ENCODE measurements at places on chromosomes 3 and 15.

- DNase-seq, result no peak
Observed at GRCh38 chr3:18703798-18704197, 278.7 kb upstream of the SATB1 start.

DNA sequence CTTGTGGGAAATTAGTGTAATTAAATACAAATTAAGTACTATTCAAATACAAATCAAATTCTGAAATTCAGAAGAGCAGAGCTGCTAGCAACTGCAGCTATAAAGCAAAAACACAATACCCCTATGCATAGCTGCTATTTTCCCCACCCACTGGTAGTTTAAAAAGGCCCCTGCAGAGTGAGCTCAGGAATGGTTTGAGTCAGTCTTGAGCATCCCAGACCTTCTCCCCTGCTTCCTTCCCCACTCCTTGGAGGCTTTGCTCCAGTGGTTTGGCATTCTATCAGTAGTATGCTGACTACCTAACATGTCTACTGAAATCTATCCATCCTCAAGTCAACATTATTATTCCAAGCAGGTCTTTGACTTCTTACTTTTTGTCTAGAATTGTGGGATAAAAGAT lies 53.0 kb downstream of the EFHB start:
- no peak for DNase-seq

DNA sequence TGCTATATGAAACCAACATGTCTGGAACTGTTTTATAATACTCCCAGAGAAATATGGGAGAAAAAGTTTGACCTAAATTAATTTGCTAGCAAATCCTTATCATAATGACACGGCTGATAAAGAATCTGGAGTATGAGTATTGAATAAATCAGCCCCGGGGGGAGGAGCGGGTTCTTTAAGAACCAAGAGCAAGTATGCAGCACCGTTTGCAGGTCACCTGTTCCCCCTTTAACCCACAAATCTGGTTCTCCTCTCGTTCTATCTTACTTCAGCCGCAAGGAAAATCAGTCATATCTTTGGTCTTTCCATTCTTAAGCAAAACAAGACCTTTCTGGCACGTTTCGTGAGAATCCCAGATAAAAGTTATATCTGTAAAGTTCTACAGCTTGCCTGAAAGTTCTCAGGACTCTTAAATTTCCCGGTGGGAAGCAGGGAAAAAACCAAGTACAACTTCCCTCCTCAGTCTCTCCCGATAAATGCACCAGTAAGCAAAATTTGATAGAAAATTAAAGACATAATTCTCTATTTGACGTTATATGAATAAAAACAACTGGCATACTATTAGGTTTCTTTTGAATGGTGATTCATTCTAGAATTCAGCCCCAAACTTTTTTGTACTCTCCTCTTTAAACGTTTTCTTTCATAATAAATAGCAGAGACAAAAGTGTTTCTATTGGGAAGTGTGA lies 348.6 kb downstream of the ZBBX start:
- no peak for DNase-seq

- DNase-seq, result no peak
Observed at GRCh38 chr3:243356-243725, 46.8 kb downstream of the CHL1 start.

DNA sequence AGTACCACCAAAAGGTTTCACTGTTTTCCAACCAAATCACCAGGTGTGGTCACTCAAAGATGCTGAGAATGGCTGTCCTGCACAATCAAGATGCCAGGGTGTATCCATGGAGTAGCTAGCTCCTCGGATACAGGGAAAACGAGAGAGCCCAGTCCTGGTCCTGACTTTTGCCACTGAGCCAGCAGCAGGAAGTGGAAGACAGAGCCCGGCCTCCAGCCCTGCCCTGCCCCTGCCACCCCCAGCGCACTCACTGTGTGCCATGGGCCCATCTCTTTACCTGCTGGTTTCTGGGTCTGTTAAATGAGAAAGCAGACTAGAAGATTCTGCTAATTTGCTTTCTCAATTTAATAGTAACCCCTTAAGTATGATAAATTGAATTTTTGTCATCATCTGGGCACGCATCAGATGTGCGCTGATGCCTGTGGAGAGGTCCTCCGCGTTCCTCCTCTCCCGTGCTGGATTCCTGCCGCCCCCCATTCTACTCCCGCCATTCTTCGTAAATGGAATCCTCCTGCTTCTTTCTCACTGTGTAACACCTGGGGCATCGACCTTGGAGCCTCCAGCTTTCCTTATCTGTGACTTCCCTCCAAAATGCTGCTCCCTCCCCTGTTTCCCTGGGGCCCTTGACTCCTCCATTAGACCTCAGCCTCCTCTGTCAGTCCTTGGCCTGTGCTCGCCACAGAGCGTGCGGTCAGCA lies 18.0 kb downstream of the TNFAIP8L3 start:
- DNase-seq, result no peak

DNA sequence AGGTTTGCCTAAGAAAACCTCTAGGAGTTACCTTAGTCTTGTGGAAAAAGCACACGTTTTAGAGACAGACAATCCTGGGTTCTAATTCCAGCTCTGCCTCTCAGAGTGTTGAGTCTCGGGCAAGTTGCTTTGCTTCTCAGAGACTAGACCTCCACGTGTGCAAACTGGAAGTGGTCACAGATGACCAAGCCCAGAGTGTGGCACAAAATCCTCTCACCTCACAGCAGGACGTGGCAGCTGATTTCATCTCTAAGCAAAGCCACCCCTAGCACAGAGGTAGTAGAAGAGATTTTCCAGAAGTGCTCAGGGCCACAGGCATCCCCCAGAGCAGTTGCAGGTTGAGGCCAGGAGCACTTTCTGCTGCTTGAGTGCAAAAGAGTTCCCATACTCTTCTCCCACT lies 79.2 kb downstream of the CD47 start:
- no peak for DNase-seq

DNA sequence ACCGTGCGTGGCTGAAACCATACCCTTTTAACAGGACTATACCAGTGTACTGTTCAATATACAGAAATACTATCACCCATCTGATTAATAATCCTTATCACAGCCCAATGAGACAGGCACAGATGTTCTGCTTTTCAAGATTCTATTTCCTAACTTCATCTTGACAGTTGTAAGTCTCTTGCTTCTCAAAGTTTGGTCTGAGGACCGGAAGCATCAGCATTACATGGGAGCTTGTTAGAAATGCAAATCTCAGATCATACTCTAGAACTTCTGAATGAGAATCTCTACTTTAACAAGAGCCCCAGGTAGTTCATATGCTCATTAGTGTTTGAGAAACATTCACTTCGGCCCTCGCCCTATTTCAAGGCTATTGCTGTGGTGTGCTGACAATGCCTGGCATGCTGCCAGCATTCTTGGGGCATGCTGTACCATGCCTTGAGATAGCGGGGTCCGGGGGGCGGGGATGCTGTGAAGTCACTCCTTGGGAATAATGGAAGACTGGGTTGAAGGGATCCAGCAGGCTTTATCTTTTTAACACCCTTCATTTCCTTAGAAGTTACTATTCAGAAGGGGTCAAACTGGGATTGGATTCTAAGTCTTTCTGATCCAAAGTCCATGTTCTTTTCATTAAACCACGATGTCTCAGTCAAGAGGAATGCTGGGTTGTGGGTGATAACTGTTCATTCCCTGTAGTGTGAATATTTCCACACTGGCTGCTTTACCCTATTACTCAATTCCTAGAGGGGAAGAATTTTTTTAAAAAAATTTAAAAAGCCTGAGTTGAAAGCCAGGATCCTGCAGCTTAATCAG lies 194.7 kb downstream of the LPP start:
- no peak for DNase-seq

DNA sequence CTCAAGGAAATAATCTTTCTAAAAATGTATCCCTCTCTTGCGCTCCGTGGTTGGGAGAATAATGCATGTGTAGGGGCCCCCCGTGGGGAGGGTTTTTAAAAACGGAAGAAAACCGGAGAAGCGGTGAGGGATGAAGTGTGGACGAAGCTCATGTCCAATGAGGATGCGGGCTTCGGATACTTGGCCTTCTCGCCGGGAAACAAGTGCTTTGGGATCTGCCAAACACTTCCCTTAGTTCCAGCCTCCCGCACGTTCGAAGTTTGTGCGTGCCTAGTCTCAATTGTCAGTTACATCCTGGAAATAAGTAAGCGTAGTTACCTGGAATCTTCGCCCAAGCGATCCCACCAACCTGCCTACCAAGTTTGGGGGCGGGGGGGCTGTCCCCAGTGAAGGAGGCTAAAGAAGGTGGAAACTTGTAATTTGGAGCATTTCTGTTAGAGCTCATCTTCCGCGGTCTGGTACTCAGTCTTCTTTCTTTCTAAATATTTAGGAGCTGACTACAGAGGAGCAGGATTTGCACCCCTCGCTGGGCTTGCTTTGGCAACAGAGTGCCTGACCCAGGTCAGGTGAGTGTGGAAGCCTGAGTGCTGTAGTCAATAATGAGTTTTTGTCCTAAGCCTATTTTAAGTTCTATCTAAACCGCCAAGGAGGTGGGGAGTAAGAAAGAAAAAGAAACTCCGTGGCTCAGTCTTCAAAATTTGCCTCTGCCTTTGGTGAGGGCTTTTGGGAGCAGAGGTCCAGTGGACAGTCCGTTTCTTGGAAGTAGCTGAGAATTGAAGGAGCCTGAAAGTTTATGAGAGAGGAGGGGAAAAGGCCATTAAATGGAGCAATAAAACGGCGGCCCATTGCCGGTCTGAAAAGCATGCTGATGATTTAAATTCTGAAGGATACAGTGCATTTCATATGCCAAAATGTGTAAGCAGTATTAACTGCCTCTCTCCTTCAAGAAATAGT lies 1.1 kb downstream of the ITPR1 start:
- no peak for DNase-seq

DNA sequence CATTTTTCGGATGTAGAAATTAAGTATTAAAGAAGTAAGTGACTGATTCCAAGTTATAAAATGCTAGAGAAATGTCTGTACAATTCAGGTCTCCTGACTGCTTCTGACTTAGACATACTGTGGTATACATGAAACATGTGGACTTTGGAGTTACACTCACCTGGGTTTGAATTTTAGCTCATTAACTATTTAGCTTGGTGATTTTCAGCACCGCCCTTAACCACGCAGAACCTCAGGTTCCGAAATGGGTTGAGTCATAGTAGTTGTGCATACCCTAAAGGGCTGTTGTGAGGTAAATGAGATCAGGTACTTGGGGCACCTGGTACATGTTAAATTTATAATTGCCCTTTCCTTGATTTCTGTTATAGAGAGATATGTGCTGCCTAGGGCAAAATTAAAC lies 32.9 kb upstream of the UTS2B start:
- no peak for DNase-seq

GRCh38 chr15:101108791-101109190 lies 143.1 kb downstream of the CHSY1 start:
- DNase-seq, result no peak

DNA sequence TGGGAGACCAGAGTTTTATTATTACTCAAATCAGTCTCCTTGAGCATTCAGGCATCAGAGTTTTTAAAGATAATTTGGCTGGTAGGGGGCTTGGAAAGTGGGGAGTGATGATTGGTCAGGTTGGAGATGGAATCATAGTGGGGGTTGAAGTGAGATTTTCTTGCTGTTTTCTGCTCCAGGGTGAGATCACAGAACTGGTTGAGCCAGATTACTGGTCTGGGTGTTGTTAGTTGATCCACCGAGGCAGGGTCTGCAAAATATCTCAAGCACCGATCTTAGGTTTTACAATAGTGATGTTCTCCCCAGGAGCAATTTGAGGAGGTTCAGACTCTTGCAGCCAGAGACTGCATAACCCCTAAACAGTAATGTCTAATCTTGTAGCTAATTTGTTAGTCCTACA lies 141.0 kb downstream of the OTOL1 start:
- no peak for DNase-seq

GRCh38 chr3:188689101-188689574 lies 482.6 kb upstream of the TPRG1 start:
- no peak for DNase-seq

- peak; percentile 12 for DNase-seq
Observed at GRCh38 chr15:55789066-55789660, 46.2 kb upstream of the PRTG start.

DNA sequence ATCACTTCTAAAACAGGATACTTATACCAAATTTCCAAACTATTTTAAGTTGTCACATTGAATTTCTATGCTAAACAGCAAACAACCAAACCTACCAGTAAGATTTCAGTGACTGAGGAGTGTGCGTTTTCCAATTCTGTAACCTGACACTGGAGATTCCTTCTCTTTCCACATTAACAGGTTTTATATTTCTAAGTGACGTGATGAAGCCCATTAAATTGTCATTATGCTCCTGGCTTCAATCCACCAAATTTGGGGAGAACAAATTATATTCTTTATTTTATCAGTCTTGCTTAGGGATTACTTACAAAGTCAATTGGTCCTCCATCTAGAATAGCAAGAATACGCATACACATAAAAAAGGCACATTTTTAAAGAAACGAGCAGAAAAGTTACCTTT lies 764.8 kb upstream of the NR2F2 start:
- no peak for DNase-seq

GRCh38 chr3:129908417-129908816 lies 14.9 kb upstream of the TMCC1 start:
- DNase-seq, result no peak

DNA sequence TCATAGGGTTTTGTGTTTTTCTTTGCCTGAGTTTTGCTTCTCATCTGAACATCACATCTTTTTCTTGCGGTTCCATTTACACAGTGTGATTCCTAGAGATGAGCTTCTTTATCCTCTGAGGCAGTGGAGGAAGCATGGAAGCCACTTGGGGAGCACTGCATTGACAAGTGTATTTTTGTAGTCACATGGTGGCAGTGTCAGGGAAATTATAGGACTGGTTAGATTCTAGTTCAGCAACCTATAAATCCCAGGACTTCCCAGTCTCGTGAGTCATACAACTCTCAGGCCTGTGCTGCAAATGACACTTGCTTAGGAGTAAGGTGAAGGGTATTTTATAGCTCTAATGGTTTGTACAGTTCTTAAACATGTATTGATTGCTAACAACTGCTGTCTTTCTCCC lies 58.4 kb downstream of the RBM6 start:
- DNase-seq, result no peak

GRCh38 chr3:170240142-170240541 lies 17.9 kb downstream of the PRKCI start:
- no peak for DNase-seq

GRCh38 chr3:129002573-129003569 lies 1.8 kb downstream of the EFCC1 start:
- no peak for DNase-seq

DNA sequence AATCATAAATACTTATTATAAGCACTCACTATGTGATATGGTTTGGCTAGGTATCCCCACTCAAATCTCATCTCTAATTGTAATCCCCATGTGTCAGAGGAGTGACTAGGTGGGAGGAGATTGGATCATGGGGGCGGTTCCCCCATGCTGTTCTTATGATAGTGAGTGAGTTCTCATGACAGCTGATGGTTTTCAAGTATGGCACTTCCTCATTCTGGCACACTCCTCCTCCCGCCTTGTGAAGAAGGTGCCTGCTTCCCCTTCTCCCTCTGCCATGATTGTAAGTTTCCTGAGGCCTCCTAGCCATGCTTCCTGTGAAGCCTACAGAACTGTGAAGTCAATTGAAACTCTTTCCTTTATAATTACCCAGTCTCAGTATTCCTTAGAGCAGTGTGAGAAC lies 53.3 kb upstream of the CHMP2B start:
- DNase-seq, result no peak

All from T follicular helper cell (primary cell).